ENCODE measurements at places on chromosomes 16 and 17.

- peak; percentile 63 for DNase-seq
Measured at GRCh38 chr17:16286009-16286946, 67.0 kb downstream of the CENPV start.

- no peak for DNase-seq
Measured at GRCh38 chr16:54936201-54936978, 5.7 kb downstream of the IRX5 start.

- DNase-seq = no peak
Measured at GRCh38 chr16:12228602-12229499, 252.3 kb downstream of the SNX29 start.

- DNase-seq = no peak
Measured at GRCh38 chr17:45425125-45425983, 7.3 kb downstream of the ARHGAP27 start.

- DNase-seq = no peak
Measured at GRCh38 chr17:72139212-72139611, 18.4 kb downstream of the SOX9 start.

DNA sequence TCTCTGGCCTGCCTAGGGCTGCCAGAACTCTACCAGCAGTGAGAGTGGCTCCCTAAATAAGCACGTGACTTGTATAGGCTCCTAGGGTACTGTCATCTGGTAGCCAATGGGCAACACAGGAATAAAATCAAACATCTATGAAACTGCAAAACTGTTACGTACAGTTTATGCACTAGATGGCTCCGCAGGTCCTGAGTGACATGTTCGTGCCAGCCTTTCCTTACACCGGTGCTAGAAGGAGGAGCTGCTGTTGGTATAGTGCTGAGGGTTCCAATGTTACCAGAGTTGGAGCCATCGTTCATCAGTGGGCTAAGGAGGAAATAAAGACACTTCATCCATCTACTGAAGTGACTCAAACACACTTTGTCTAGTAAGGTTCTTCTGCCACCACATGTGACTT lies 63.2 kb upstream of the TRAP1 start:
- no peak for DNase-seq

GRCh38 chr16:50311134-50311528 lies 44.8 kb downstream of the ADCY7 start:
- no peak for DNase-seq

DNA sequence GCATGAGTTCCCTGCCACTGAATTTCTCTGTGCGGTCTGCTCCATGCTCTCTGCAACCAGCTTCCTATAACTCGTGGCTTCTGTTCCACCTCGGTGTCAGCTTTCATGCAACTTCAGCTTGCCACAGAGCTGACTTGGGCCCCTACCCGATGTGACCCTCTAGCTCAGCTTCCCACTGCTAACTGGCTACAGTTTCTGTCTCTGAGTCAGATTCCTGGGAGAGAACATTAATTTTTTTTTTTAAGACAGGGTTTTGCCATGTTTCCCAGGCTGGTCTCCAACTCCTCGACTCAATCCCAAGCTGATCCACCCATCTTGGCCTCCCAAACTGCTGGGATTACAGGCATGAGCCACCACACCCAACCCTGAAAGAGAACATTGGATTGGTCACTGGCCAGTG lies 35.5 kb upstream of the PSMD7 start:
- no peak for DNase-seq

DNA sequence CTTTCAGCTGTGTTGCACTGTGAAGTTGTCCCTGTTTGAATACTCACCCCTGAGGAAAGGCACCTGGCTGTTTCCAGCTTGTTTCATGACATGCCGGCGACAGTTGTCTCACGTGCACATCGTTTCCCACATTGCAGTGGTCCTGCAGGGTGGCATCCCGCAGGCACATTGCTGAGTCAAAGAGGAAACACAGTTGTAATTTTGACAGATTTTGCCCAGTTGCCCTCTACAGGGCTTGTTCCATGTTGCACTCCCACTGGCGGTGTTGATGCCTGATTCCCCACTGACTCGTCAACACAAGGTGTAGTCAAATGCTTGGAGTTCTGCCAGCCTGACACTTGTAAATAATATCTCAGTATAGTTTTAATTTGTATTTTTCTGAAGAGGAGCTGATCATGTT lies 23.8 kb downstream of the EPN2 start:
- DNase-seq = no peak

DNA sequence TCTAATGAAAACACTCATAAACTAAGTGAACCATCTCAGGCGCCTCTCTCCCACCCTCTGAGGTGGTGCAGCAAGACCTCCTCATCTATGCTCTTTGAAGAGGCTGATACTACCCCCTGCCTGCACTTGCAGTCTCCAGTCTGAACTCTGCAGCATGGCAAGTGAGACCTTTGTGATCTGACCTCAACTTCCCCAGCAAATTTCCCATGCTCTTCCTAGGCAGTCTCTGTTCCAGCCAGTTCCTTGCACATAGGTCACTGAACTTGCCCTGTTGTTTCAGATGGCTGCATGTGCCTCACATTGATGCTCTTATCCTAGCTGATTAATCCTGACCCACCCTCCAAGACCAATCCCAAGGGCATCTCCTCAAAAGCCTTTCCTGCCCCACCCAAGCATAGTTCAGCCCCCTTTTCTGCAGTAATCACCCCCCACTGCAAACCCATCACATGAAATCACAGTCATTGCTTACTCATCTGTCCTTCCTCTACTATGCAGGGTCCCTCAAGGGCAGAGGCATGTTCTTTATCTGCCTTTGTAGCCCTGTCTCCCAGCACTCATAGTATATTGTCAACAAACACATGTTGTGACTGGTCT lies 42.0 kb downstream of the TBX21 start:
- DNase-seq = no peak

DNA sequence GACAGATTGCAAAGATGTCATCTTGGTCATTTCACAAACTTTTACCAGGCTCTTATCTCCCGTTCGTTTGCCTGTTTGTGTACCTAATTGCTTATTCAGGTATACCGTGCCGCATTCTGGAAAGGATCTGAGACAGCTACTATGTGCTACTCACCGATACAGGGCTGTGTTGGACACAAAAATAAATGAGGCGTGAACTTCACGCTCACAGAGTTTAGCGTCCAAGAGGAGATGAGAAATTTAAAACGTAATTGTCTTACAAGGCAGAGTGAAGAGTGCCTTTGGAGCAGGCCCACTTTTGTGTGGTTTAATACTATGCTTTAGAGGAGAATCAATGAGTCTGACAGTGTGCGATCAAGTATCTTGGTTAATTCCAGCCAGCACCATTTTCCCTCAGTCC lies 26.7 kb downstream of the MAF start:
- no peak for DNase-seq

DNA sequence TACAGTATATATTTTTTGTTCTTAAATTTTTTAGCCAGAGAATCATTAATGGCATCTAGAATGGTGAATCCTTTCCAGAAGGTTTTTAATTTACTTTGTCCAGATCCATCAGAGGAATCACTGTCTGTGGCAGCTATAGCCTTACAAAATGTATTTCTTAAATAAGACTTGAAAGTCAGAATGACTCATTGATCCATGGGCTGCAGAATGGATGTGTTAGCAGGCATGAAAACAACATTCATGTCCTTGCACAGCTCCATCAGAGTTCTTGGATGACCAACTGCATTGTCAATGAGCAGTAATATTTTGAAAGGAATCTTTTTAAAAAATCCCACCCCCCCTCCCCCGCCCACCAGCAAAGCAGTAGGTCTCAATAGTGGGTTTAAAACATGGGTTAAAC lies 51.4 kb downstream of the CACNG1 start:
- DNase-seq = no peak

DNA sequence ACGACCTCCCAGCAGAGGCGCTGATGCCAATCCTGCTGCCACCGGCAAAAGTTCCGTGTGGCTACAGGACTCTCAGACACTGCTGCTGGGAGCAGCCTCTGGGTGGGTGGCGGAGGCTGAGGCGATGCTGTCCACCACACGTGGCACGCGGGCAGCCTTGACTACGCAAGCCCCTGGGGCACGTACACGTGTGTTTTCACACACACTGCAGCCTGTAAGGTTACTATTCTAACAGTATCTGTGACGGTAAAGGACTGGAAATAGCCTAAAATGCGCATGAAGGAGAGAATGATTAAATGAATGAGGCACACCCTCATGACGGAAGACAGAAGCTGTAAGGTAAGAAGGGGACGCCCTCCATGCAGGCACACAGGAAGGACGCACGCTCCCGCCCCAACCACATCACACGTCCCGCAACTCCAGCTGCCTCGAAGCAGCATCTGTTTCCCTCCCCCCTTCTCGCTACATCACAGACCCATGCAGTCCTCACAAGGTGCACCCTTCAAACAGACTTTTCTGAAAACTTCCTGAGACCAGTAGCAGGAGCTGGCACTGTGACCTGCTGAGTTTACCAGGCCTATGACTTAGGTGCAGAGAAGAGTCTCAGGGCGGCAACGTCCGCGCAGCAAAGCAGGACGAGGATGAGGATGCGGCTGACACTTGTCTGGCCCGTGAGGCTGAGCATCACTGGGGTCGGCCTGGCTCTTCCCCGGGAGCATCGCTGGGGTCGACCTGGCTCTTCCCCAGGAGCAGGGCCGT lies 28.7 kb upstream of the FASN start:
- DNase-seq = peak; percentile 70

- no peak for DNase-seq
Measured at GRCh38 chr17:15490634-15491261, 23.3 kb upstream of the CDRT4 start.

GRCh38 chr16:50946606-50947005 lies 204.5 kb downstream of the SALL1 start:
- DNase-seq = no peak

- DNase-seq = no peak
Measured at GRCh38 chr17:48994549-48995303, 2.5 kb upstream of the IGF2BP1 start.

DNA sequence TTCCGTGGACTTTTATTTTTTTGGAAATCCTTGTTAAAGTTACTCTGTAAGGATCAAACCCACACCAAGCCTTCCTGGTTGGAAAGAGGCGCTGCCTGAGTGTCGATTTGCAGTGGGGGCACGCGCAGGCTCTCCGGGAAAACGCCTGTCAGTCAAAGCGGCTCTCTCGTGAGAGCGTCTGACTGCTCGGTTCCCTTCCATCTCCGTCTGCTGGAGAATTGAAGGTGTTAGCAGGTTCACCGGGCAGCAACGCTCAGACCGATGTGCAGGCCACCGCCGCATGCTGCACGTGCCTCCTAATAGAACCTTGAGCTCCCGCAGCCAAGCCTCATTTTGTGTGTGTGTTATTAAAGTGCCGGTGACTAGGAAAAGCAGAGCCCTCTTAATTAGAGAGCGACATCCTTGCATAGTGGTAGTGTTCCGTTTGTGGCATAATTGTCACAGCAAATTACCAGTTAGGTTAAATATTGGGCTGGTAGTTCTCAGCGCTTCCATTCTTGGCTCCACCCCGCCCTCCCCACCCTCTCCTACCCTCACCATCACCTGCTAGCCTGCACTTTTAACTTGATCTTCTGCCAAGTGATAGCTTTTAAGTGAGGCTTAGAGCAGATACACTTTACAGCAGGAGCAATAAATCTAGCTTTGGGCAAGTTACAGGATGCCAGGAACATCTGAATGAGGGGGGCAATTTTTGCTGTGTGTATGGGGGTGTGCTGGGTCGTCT lies 75.5 kb downstream of the RPA1 start:
- no peak for DNase-seq

- DNase-seq = no peak
Measured at GRCh38 chr17:59851439-59852375, 41.0 kb downstream of the TUBD1 start.

DNA sequence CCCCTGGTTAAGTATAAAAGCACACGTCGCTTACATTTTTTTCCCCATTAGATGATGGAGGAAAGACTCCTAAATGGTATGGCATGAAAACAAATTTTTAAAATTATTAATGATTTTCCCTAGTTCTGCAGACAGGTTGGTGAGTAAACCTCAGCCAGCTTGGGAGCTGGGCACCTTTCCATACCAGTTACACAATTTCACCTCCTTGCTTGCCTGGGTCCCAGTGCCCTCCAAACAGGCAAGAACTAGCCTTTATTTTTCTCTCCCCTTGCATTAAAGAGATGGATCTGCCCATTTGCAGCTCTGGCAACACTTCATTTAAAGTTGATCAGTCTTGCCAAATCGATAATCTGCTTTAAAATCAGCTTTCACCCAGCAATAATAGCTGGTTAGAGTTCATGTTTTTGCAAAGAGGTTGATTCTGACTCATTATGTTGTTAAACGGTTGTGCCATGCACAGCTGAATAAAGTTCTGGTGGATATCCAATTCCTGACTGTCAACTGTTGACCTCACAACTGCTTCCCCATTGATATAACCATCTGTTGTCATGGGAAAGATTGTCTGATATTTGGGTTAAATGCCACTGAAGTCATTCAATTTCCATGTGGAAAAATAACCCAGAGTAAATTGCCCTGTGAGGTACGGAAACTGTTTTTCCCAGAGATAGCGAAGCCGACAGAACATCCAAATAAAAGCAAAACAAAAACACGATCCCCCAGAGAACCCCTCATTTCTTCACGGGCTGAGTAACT lies 1.3 kb downstream of the C17orf58 start:
- no peak for DNase-seq

DNA sequence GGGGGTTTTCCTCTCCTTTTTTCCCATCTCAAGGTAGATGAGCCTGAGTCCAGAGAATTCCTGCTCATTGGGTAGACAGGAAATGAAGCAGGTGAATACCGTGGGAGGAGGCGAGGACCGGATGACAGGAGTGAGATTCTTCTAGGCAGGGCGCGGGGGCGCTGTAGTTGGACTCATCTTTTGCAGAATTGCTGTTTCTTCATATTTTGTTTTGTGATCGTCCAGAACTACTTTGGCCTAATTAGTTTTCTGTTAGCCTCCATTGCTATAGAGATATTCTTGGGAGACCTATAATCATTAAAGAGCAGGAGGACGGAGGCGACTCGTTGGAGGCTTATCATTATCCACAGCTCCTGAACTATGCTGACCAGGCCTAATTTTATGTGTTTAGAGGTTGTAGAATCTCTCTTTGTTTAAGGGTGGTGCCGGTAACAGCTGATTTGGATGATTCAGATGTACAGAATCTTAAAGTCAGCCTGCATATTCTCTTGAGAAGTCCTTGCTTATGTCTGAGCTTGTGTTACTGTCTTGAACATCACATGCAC lies 650 bp downstream of the ATP6V0A1 start:
- DNase-seq = no peak

- no peak for DNase-seq
Measured at GRCh38 chr16:29680180-29680598, 1.2 kb downstream of the QPRT start.

DNA sequence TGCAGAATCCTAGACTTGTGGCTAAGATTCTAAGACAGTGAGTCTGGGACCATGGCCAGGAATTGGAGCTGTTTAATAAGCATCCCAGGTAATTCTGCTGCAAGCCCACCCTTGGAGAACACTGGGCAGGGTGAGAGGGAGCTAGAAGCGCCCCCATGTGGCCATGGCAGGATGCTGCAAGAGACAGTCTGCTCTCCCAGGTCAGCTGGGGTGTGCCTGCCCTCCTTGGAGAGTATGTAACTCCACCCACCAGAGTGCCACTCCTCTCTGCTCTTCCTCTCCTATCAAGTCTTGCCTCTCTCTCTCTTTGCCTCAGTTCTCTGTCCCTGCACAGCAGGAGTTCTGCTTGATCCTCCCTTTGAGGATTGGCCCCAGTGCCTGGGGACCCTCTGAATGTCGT lies 14.9 kb downstream of the RCVRN start:
- no peak for DNase-seq

GRCh38 chr17:6208608-6209180 lies 138.5 kb downstream of the WSCD1 start:
- DNase-seq = no peak

GRCh38 chr17:60792250-60792898 lies 114.7 kb downstream of the BCAS3 start:
- no peak for DNase-seq

GRCh38 chr16:58859958-58860669 lies 126.0 kb upstream of the GOT2 start:
- DNase-seq = no peak

- no peak for DNase-seq
Measured at GRCh38 chr17:15651583-15652110, 32.1 kb upstream of the FBXW10B start.

All from effector memory CD4-positive, alpha-beta T cell (primary cell).